ENCODE measurements at places on chromosomes 5 and 9.

GRCh38 chr9:78213712-78214111 lies 22.2 kb upstream of the CEP78 start:
- DNase-seq, result peak; percentile 57

- peak; percentile 7 for DNase-seq
These were observed 530.4 kb upstream of the CDH9 start for GRCh38 chr5:27568811-27569210.

DNA sequence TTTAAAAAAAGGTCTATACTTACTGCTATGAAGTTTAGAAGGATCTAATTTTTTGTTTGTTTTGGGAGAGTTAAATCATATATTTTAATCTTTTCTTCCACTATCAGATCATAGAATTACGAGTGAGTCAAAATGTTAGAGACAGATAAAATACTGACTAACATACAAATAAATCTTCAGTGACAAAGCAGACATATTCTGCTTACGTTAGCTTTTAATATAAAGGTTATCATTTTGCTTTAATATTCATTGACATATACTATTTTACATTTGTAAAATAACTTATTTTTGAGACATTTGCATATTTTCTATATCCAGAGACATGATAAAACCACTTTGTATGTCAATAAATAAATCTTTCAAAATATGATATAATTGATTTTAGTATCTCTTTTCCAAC lies 64.6 kb upstream of the GABRA1 start:
- DNase-seq, result no peak

DNA sequence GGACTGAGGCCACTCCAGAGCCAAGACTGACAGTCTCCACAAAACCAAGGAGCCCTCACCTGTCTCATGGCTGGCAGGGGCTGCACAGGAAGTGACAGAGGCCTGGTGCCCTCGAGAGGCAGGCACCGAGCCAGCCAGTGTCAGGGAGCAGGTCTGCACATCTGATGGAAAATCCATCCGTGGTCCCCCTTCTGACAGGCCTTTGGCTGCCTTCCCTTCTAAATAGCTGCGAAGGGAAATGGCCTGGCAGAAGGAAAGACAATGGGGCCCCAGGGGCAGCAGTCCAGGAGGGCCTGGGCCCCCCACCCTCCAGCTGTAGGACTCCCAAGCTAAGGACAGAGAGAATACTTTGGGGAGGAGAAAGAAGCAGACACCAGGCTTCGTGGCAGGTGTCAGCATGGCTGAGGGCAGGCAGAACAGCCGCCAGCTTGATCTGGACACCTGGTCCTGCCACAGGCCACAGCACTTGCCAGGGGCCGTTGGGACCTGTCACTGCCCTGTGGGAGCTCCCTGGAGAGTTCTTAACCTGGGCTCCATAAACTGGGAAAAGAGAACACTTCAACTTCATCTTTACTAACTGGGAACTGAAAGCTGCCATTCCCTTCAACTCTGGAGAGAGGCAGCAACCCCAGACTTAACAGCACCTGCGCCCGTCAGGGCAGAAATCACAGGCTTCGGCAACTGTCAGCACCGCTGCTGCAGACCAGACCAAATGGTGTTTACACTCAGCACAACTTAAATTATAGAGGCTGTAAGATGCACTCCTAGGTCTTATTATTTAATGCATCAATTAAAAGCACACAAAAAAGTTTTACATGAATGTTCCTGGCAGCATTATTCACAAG lies 22.0 kb downstream of the ADAMTS2 start:
- DNase-seq, result no peak

- DNase-seq, result no peak
These were observed 1028.6 kb downstream of the CDH9 start for GRCh38 chr5:26009742-26010141.

DNA sequence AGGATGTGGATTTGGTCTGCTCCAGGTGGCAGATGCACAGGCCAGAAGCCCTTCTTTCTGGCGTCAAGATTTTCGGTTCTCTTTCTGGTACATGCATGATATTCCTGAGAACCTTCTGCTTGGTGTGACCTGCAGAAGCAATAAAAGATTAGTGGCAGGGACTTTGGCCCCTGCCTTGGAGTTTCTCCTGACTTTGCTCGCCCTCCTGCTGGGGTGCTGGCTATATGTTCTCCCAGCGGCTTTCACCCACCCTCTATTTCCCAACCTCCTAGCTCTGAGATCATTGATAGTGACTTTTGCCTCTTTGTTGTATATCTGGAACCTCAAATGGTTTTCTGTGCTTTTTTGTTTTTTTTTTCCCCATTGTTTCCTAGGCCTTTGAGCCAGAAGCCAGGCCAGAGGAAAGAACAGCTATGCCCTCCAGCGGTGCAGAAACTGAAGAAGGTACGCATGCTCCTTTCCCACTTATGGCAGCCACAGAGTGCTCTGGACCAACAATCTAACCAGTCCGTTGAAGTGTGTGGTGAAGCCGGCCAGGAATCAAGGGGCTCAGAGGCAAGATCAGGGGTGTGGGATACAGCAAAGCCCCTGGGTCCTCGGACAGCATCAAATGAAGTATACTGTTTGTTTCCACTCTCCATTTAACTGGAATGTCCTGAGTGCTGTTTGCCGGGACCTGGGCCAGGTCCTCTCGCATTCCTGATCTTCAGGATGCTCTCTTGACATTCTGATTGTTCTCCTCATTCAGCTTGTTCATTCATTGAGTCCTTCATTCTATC lies 154.5 kb downstream of the ARHGEF28 start:
- DNase-seq, result no peak

DNA sequence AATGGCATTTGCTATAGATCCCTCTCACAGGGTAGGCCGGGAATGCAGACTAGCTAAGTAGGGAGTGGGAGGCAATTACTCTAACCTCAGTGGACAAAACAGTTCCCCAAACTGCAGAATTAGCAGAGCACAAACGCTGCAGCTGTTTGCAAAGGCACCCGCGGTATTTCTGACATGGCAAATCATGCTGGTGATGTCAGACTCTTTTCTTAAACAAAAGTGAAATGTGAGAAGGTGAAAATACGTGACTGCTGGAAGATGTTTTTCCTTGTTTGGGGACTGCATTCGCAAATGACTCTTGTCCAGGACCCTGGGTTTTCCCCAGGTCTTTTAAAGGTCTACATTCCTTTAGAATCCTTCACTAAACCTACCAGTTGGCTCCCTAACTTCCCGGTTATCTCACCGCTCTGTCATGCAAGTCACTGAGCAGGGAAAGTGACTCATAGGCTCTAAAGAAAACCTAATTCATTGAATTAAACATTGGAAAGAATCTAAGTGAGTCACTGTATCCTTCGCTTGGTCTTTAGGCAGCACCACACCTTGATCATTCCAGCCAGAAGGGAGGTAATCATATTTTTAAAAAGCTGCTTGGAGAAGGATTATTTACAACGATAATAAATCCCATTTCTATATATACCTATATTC lies 91.5 kb upstream of the DNAH5 start:
- peak; percentile 87 for DNase-seq

DNA sequence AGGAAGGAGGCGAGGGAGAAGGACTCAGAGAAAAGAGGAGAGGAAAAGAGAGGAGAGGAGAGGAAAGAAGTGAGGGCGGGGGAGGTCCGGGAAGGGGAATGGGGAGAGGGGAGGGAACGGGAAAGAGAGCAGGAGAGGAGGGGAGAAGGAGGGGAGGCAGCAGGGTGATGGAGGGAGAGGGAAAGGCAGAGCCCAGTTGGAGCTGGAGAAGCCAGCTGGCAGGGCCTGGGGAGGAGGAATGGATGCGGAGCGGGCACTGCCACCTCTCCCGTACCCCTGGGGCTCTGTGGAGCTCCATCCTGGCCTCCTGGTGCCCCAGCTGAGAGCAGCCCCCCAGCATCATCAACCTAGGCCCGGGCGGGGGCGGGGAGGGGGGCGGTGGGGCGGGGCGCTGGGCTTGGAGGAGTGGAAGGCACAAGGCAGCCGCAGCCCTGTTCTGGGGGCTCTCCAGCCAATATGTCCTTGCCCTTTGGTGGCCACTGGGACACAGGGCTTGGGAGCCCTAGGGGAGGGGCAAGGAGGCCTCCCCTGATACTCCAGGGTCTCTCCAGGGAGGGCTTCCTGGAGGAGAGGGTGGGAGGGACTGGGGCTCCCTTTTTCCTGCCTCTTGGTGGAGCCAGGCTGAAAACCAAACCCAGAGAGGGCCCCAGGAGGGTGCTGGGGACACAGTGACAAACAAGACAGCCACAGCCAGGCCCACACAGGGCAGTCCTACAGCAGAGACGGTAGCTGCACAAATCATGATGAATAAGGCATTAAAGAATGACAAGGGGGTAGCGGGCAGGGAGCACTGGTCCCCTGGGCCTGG lies 123.7 kb downstream of the C9orf50 start:
- DNase-seq, result no peak

DNA sequence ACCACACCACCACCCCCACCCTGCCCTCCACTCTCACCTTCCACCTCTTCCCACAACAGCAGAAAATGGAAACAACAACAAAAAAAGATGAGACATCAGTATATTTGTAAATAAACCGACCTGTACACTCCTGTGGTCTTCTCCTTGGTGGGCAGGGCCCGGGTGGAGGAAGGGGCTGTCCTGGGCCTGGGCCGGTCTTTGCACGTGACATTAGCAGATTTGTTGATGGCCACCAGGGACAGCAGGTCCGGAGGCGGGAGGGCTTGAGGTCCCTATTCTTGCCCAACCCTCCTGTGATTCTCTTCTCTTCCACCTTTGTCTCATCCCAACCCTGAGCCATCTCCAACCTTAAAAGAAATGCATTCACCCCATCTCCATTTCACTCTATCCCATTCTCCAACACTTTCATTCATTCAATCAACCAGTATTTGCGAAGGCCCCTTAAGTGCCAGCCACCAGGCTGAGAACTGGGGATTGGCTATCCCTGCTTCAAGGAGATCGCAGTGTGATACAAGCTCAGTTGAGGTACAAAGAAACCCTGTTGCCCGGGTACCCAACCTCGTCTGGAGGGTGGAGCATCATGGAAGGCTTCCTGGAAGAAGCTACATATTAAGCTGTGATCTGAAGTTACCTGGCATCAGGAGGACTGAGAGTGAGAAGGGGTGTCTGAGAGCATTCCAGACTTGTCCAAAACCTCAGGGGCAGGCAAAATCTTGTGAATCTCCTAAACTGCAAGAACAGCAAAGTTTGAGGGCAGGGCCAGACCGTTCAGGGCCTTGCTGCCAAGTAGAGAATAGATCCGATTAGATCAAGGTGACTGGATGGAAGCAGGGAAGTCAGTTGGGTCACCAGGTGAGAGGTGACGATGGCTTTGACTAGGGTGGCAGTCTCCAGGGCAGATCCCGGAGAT lies 87.4 kb downstream of the LMX1B start:
- DNase-seq, result no peak

GRCh38 chr5:878125-878524 lies 14.5 kb downstream of the BRD9 start:
- no peak for DNase-seq

GRCh38 chr5:15791859-15792258 lies 291.9 kb downstream of the FBXL7 start:
- no peak for DNase-seq

- DNase-seq, result peak; percentile 78
These were observed 49.8 kb downstream of the ROR2 start for GRCh38 chr9:91900055-91900796.

DNA sequence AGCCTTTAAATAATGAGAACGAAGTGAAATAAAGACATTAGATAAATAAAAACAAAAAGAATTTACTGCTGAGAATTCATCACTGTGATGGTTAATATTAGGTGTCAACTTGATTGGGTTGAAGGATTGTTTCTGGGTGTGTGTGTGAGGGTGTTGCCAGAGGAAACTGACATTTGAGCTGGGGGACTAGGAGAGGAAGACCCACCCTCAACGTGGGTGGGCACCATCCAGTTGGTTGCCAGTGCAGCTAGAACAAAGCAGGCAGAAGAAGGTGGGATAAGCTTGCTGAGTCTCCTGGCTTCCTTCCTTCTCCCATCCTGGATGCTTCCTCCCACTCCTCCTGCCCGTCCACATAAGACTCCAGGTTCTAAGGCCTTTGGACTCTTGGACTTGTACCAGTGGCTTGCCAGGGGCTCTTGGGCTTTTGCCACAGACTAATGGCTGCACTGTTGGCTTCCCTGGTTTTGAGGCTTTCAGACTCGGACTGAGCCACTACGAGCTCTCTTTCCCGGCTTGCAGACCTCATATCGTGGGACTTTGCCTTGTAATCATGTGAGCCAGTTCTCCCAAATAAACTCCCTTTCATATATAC lies 43.7 kb upstream of the ABL1 start:
- no peak for DNase-seq

DNA sequence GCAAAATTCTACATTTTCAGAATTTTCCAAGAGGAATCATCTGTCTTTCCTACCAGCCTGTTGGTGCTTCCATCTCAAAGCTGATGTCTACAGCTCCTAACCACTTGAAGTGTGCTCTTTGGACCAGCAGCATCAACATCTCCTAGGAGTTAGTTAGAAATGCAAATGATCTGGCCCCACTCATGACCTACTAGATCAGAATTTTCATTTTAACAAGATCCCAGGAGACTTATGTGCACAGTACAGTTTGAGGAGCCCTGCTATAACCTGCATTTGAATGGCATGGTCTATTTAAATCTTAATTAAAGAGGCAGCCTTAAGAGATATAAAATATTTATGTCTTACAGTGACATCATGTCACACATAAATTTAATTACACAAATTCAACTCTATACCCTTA lies 33.8 kb downstream of the ITK start:
- DNase-seq, result no peak

GRCh38 chr9:78618735-78619134 lies 321.8 kb downstream of the PSAT1 start:
- no peak for DNase-seq

DNA sequence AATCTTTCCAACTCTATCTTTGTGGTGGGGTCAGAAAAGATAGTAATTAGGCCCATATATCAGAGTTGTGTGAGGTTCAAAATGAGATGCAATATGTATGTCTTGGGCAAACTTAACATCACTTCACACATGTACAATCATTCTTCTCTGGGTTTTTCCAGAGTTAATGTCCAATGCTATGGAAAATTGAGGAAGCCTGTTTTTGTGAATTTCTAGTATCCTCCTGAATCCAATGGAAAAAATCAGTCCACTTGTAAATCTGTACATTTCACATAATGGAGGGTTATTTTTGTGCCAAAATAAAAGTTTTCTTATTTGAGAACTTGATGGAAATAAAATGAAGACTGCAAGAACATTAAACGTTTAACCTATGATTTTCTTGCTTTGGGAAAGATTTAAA lies 155.6 kb upstream of the SEMA6A start:
- DNase-seq, result no peak

DNA sequence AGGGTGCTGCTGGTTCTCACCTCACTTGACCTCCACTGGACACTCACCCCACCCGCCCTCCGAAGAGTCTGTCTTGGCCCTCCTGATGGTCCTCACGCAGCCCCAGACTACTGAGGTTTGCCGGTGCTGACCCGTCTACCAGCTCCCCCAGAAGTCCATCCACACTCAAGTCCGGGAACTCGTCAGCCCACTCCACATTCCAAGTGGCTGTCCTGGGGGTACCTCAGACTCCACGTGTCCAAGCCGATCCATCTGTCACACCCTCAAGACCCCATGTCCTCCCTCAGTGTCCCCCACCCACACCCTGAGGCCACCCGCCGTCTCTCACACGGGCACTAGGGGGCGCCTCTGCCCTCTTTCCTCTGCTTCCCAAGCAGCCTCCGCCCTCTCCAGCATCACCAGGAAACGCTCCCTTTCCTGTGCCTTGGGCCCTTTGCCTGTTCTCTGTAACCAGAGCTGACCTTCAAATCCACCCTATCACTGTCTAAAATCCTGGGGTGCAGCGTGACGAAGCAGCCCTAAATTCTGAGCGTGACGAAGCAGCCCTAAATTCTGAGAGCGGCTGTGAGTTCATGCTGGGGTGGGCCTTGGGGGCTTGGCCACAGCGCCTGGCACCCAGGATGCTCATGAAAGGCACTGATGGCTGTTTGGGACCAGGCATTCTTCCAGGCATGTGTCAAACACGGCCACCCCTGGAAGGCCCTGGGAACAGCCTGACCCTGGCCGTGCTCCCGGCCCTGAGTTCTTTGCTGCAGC lies 95.7 kb downstream of the KCNT1 start:
- DNase-seq, result peak; percentile 58
